ENCODE measurements at places on chromosomes 1 and 21.

DNA sequence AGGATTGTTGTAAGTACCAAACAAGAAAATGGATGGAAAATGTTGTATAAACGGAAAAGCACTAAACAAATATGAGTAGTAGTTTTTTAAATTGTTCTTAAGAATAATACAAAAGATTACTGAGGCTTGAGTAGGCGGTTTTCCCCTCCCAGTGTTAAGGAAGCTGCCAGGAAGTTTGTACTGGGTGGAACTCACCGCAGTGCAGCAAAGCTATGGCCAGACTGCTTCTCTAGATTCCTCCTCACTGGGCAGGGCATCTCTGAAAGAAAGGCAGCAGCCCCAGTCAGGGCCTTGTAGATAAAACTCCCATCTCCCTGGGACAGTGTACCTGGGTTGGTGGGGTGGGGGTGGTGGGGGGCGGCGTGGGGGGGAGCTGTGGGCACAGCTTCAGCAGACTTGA is 58.7 kb downstream of the XCL2 start:
- DNase-seq: no peak

DNA sequence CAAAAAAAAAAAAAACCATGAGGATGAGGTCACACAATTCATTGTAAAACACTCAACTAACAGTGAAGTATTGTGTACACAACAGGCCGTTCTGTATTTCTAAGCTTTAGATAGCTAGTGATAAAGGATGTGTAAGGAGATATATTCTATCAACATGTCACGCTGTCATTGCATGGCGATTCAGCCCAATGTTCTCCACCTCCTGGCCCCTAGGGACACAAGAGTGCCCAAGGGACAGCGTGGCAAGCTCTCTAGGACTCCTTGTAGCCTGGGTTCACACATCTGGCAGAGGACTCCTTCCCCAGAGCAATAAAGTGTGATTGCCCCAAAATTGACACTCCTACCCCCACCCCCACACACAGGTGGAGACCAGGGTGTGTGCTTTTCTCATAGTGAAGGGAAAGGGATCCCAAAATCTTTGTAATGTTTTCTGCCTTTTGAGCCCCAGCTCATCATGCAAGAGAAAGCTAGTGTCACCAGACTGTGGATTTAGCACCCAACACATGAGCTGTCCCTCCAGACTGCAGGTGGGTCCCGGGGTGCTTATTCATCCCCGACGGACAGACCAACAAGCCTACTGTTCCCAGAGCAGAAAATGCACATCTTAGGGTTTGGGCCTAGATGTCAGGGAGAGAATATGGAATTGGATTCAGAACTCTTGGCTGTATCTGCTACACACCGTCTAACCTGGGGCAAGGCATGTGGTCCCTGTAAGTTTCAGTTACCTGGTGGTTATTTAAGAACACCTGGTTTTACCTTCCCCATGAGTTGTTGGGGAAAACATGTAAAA is 11.5 kb downstream of the TMPRSS3 start:
- no peak for DNase-seq

DNA sequence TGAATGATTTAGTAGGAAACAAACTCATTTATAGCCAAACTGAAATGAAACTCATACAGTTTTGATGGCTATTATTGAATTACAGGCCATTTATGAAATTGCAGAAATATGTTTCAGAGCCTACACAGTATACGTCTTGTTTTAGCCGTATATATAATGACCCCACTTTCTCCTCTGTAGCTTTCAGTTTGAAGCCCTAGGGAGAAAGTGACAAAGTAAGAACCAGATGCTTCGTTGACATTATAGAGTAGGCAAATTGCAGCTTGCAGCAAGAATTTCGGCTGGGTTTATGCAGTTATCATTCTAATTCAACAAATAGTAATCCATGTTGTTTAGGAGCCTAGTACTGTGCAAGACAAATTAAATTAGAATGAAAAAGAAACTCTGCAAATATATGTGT is 836.3 kb upstream of the ADGRL4 start:
- no peak for DNase-seq

DNA sequence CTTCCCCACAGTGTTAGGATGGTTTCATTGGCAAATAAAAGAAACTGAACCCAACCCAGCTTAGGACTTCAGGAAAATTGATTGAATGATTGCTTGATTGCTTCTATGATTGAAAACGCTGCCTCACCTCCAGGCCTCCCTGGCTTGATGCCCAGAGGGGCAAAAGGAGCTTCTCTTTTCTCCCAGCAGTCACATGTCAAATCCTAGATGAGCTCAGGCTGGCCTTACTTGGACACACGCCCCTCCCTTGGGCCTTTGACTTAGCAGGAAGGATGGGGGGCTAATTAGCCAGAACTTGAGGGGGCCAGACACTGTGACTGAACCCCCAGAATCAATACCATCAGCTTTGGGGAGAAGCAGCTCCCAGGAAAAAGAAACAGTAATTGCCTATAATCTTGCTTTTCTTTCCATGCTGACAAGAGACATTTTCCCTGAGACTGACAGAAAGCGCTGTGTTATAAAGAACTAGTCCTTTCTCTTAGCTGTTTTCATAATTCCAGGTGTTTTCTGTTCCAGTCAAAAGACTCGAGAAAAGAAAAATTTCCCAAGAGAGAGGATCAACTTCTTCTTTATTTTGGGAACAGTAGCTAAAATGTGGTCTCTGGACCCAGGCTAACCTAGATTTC is 50.8 kb upstream of the ATP5PO start:
- no peak for DNase-seq

DNA sequence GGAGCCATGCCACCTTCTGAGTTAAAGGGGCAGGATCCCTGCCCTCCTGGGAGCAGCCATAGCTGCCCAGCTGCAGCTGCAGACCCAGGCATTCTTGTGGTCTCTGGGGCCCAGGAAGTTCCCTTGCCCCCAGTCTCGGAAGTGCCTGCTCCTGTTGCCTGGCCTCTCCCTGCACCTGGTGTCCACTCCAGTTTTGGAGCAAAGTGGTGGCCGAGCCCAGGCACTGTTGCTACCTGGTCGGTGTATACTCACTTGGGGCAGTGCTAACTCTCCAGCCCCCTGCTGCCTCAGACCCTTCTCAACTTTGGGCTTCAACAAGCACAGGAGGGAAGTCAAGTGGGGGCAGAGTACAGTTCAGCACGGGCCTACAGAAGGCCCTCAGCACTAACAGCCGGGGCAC is 352.9 kb upstream of the NCAM2 start:
- DNase-seq: no peak

DNA sequence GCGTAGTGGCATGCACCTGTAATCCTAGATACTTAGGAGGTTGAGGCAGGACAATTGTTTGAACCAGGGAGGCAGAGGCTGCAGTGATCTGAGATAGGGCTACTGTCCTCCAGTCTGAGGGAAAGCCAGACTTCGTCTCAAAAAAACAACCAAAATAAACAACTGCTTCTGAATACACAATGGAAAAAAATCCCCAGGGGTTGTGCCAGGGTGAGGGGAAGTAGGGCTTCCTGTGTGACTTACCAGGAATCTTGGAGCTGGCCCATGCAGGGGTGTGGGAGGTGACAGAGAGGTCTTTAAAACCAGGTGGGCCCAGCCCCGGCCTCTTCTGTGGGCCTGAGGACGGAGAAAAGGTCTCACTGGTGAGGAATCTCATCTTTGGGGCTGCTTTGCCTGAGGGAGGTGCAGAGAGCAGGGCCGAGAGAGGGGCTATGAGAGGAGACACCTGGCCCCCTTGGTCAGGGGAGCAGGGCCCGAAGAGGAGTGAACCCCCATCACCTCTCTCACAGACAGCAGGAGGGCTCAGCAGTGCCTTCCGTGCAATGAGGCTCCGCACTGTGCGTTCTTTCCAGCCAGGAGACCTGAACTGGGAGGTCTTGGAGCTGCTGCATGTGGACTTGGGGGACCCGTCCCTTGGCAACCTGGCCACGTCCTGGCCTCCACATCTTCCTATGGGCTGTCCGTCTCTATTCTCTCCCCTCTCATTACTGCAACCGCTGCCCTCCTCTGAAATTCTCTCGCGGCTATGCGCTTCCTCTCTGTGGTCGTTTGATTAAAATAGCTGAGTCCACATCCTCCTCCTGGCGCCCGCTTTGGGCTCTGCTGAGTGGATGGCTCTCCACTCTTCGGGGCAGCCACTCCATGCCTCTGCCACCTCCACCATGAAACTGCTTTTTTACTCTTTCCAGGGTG is 10.7 kb downstream of the PLA2G5 start:
- no peak for DNase-seq

- no peak for DNase-seq
Measured at GRCh38 chr1:57281324-57281723, 142.5 kb downstream of the DAB1 start.

- no peak for DNase-seq
Measured at GRCh38 chr1:242556759-242557158, 32.3 kb upstream of the PLD5 start.

GRCh38 chr21:46613391-46613790 is 8.5 kb upstream of the S100B start:
- DNase-seq: no peak

GRCh38 chr1:232998646-232999045 is 48.2 kb downstream of the NTPCR start:
- no peak for DNase-seq

GRCh38 chr1:24425441-24425840 is 9.8 kb downstream of the NIPAL3 start:
- no peak for DNase-seq

DNA sequence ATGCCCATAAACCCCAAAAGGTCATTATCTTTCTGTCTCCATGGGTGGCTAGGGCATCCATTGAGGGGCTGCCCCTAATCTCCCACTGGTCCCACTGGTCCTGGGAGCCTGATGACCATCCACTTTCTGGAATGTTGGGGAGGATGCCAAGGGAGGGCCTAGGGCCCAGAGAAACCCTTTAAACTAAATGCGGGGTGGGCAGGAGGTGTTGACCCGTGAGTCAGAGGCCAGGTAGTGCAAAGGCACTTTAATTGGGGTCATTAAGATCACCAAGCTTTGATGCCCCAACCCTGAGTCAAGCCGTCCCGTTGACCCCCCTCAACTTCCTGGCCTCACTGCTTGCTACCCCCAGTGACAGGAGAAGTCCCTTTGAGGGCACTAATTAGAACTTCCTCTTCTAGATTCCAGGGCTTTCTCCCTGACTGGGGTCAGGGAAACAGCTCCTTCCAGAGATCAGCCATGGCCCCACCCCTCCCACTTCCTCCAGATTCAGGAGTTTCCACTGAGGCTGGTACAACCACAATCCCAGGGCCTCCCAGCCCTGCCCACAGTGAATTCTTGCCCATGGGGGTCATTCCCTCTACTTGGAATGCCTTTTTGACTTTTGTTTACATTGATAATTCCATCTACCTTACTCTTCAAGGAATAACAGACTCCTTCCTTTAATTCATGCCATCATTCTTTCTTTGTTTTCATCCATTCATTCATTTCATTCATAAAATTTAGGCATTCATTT is 15.5 kb upstream of the SERINC2 start:
- no peak for DNase-seq

GRCh38 chr21:42444745-42445059 is 41.0 kb downstream of the UBASH3A start:
- no peak for DNase-seq

DNA sequence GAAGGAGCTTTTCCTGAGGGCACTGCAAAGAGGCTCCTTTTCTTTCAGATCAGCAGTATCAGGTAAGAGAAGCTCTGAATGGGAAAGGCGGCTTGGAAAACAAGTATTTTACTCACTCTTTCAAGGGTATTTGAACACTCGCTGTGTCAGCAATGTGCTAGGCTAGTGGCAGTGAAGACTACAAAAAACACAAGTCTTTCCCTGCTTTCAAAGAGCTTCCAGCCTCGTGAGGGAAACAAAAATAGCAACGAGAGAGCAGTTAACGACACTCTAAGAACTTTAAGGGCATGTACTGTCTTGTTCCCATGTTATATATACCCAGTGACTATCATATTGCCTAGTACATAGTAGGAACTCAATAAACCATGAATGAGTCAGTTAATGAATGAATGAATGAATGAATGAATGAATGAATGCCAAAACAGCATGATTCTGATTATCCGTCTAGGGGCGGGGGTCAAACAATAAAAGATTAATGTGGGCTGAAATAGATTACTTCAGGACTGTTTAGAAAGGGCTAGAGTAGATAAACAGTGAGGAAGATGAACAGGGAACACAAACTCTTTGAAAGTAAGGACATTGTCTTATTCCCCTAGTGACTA is 14.2 kb upstream of the MCOLN3 start:
- no peak for DNase-seq

GRCh38 chr1:194503209-194503608 is 1316.8 kb upstream of the B3GALT2 start:
- no peak for DNase-seq

DNA sequence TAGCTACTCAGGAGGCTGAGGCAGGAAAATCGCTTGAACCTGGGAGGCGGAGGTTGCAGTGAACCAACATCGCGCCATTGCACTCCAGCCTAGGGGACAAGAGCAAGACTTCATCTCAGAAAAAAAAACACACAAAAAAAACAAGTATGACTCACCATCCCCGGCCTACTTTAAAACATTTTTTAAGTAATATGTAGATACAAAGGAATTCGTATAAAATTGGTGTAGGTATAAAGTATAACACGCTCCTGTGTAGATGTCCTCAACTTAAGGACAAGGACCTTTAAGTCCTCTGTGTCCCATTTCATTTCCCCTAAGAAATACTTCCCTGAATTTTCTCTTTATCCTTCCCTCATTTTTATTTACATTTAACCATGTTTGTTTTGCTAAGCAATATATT is 73.4 kb upstream of the PKN2 start:
- DNase-seq: no peak

DNA sequence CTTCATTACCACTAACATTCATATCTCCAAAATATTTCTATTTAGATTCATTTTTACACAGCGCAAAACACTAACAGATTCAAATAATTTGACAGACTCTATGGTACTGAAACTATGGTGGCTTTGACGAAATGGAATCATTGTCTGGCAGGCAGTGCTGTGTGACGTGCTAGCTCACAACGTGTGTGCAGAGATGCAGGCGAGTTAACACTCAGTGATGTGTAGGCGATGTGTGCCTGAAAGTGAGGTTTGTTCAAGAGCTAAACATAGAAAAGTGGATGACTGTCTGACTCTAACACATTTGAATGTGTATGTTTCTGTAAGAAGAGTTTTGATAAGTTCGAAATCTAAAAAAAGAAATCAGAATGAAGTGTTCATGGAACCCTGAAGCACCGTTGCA is 97.7 kb downstream of the RYR2 start:
- no peak for DNase-seq

- no peak for DNase-seq
Measured at GRCh38 chr1:115983584-115983983, 7.3 kb downstream of the SLC22A15 start.

GRCh38 chr1:174795806-174796205 is 203.9 kb upstream of the CACYBP start:
- no peak for DNase-seq

- DNase-seq: no peak
Measured at GRCh38 chr1:114976891-114977290, 52.7 kb upstream of the TSHB start.

DNA sequence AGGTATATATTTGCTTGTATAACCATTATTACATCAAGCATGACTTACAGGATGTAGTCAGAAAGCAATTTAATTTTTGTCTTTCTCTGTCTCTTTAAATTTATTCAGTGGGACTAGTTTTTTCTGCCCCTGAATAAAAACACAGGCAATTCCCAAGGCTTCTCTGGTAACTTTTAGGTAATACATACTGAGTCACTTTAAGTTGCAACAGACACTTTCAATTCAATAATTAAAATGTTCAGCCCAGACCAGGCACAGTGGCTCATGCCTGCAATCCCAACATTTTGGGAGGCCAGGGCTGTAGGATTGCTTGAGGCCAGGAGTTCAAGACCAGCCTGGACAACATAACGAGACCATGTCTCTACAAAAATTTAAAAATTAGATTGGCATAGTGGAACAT is 12.3 kb downstream of the SLC44A3 start:
- DNase-seq: no peak

Data from stimulated activated CD8-positive, alpha-beta memory T cell treated with anti-CD3 and anti-CD28 coated beads, Interleukin-15, amount 100 ng/mL, for 24 hours (primary cell).